Stomach (tissue), 19 donors: ENCODE measurements at places on chromosomes 11 and 22.

DNA sequence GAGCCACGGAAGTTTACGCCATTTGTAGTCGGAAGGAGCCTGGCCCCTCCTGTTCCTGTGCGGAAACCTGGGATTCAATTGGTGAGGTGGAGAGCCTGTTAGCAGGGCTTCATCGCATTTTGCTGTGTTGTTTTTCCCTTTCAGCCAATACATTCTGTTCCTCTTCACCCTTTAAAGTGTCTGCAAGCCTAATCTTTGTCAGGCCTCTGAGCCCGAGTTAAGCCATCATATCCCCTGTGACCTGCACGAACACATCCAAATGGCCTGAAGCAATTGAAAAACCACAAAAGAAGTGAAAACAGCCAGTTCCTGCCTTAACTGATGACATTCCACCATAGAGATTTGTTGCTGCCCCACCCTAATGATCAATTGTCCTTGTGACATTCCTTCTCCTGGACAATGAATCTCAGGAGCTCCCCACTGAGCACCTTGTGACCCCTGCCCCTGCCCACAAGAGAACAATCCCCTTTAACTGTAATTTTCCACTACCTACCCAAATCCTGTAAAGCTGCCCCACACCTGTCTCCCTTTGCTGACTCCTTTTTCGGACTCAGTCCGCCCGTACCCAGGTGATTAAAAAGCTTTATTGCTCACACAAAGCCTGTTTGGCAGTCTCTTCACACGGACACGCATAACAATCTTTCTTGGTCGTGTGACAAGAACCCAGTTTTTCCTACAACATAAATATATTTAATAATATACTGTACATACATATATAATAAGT is 37.1 kb upstream of the MMP12 start:
- H3K27ac ChIP-seq = no peak overlapping the region
- peaks cover 3% of the 10 kb centered on the region for H3K4me1 ChIP-seq
- no peaks in the 10 kb centered on the region for H3K36me3 ChIP-seq
- no peak overlapping the region for H3K4me3 ChIP-seq

GRCh38 chr11:8298801-8299786 is 35.4 kb upstream of the LMO1 start:
- H3K36me3 ChIP-seq = no peaks in the 10 kb centered on the region
- peak; percentile 13 for DNase-seq
- H3K4me3 ChIP-seq = no peak overlapping the region
- H3K27me3 ChIP-seq = no peaks in the 10 kb centered on the region

DNA sequence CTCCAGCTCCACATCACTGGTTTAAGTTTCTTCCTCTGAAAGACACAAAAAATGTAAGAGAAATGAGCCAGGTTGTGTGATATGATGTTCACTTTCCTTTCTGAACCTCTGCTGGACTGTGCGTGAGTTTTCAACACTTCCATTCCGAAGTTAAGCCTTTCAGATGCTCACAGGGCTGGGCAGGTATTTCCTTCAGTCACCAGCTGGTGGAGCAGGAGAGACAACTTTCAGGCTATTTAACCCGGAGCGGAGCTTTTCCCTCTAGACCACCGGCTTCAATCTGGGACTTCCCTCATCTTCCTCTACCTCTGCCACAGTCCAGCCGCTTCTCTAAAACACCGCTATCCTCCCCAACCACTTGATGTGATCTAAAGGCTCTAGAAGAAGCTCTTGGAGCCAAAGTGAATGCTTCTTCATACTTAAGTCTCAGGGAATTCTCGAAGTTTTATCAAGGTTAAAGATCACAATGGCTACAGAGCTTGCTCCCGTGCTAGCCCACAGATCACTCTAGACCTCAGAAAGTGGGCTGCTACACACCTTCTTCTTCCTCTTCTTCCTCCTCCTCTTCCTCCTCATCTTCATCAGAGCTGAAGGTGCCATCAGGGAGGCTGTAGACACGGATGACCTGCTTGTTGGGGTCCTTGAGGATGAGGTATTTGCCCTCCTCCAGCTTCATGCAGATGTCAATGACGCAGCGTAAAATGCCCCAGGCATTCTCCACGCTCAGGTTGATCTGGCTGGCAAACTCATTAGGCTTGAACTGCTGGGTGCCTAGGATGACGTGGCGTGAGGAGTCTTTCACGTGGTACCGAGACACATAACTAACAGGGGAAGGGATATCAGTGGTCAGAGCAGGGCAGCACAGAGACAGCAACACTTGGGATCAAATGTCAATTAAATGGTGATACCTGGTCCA is 4.4 kb upstream of the FOXRED2 start:
- peaks cover 27% of the 10 kb centered on the region for H3K4me1 ChIP-seq
- H3K27me3 ChIP-seq = no peaks in the 10 kb centered on the region
- no peak for DNase-seq
- H3K27ac ChIP-seq = no peak overlapping the region

DNA sequence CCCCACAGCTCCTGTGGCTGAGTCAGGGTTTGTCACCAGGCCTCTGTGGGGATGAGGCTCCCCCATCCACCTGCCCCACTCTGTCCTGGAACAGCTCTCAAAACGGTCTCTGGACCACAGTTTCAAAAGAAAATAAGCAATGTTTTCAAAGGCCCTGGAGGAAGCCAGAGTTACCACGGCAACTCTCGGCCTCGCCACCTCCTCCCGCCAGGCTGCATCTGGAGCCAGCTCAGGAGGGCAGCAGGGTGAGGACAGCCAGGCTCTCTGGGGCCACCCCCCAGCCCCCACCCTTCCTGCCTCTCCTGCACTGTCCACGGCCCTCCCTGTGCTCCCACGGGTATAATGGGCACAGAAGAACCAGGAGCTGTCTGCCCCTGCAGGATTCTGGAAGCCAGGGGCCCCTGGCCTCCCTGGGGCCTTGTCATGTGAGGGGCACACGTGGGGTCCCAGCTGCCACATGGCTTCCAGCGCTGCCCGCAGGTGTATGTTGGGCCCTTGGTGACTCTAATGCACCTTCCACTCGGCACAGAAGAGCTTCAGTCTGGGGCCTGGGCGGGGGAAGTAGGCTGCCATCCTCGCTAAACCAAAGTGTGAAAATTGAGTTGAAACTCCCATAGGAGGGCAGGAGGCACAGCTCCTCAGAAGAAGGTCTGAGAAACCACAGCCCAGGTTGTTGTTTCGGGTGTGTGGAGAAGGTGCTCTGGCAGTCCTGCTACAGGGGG is 10.3 kb downstream of the CD81 start:
- peaks cover 90% of the 10 kb centered on the region for H3K4me1 ChIP-seq
- H3K27ac ChIP-seq = peak overlapping the region; percentile 22
- H3K27me3 ChIP-seq = no peaks in the 10 kb centered on the region
- DNase-seq = no peak
- H3K4me3 ChIP-seq = no peak overlapping the region

DNA sequence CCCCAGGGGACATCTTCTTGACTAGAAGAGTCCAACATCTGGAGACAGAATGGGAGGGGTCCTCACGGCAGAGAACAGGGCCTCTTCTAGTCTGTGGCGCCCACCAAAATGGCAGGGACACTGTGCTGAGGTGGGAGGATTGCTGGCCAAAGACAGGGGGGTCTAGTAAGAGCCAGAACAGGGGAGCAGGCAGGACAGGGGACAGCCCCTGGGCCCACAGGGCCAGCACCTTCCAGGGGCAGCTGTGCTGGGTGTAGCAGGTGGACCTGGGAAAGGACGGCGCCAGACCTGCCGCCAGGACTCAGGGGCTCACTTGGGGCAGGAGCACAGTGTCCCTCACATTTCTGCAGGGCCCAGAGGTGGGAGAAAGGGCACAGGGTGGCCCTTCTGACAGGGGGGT is 858 bp upstream of the APOBEC3A start:
- DNase-seq = no peak
- H3K27ac ChIP-seq = no peak overlapping the region
- H3K4me1 ChIP-seq = peaks cover 25% of the 10 kb centered on the region
- no peak overlapping the region for H3K4me3 ChIP-seq
- no peaks in the 10 kb centered on the region for H3K27me3 ChIP-seq

DNA sequence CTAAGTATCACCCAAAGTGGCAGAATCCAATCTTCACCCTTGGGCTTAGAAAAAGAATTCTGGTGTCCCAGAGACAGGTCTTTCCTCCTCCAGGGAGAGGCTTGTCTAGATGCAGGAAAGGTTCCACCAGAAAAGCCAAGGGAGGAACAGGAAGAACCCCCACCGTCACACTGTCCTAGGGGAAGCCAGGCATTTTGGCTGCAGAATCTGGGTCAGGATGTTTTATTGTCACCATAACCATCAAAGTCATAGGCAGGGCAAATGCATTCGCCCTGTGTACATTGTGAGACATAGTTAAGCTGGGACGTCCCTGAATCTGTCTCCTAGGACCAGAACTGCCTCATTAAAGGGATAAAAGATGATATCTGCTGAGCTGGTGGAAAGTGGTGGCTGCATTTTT is 590.5 kb downstream of the OPCML start:
- no peaks in the 10 kb centered on the region for H3K36me3 ChIP-seq
- peaks cover 15% of the 10 kb centered on the region for H3K4me1 ChIP-seq
- H3K4me3 ChIP-seq = no peak overlapping the region
- no peak for DNase-seq

DNA sequence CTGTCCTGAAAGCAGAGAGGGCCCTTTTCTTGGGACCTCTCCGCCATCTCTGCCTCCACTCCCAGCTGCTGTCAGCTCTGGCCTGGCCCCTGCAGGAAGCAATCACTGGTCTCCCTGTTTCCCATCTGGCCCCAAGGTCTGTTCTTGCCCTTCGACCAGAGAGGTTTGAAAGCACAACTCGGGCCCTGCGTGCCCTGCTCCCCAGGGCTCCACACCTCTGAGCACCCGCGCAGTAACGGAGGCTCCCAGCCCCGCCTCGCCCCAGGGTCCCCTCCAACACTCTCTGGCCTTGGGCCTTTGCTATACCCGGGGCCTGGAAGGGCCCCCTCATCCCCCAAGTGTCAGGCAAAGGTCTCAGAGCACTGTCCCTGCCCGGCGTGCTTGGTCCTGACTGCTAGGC is 7.8 kb upstream of the CD81 start:
- DNase-seq = no peak
- H3K27me3 ChIP-seq = no peaks in the 10 kb centered on the region
- H3K4me1 ChIP-seq = peaks cover 14% of the 10 kb centered on the region
- H3K27ac ChIP-seq = no peak overlapping the region

DNA sequence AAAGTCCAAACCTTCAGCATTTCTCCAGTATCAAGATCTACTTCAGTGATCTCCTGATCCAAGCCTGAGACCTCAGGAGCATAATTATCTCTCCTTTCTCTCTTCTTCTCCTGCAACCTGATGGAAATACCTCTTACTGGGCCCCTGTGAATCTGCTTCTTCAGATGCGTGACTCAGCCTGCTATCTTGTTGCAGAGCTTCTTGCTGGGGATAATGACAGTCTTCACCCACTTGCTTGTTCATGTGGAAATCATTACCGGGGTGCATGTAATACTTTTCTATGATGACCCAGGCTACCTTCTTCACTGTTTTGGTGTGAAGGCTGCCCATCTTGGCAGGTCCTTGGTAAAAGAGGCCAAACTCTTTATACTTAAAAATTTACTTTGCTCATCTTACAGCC is 140.0 kb upstream of the POU2AF2 start:
- H3K4me3 ChIP-seq = no peak overlapping the region
- no peaks in the 10 kb centered on the region for H3K36me3 ChIP-seq
- no peak overlapping the region for H3K27ac ChIP-seq
- no peaks in the 10 kb centered on the region for H3K4me1 ChIP-seq

DNA sequence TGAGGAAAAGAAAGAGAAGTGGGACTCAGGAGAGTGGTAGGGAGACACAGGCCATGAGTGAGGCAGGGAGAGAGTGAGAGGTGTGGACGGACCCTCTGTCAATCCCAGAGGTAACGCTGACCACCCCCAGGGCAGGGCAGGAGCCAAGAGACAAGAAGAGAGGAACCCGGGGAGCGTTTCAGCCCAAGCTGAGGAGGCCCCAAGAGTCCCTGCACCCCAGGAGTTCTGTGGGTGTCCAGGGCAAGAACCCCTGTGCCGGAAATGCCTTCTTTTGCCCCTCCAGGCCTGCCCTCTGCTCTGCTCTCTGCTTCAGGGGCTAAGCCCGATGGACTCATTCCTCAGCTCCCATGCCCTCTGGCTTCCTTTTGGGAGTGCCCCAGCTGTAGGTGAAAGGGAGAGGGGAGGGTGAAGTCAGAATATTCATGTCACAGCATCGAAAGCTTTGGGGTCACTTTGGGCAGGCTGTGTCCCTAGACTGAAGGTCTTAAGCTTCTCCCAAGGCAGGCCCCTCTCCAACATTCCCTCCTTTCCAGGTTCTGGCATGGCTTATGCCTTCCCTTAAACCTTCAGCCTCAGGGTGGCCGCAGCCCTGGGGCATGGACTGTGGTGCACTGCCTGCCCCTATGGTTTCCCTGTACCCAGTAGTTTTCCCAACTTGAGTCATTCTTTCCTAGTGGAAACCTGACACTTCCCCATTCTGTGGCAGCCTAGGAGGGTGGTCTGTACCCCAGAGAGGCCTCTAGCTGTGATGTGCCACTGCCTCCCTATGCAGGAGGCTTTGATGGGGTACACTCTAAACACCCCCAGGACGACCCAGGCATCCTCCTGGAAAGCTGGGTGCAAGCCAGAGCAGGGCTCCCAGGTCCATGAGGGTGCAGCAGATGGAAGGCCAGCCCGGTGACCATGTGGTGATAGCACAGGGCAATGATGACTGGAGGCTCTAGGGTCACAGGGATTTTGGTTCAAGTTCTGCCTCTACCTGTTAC is 27.1 kb downstream of the MYEOV start:
- no peak overlapping the region for H3K4me3 ChIP-seq
- no peak for DNase-seq
- no peaks in the 10 kb centered on the region for H3K36me3 ChIP-seq
- H3K27me3 ChIP-seq = no peaks in the 10 kb centered on the region
- H3K27ac ChIP-seq = no peak overlapping the region
- H3K4me1 ChIP-seq = no peaks in the 10 kb centered on the region

DNA sequence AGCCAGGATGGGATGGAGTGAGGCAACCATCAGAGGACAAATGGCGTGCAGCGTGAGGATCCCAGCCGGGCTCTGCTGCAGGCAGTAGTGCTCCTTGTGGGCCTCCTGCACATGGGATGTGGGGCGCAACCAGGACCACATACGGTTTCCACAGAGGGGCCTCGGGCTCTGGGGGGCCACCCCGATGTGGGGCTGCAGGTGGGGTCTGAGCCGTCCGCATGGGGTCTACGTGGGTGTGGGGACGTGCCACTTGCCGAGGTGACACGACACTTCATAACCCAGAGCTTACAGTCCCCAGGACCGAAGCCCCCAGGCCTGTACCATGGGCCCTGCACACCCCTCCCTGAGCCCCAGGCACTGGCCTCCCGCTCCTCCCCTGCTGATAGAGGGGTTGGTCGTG is 10.8 kb downstream of the TTLL8 start:
- H3K4me3 ChIP-seq = no peak overlapping the region
- DNase-seq = no peak
- peaks cover 60% of the 10 kb centered on the region for H3K27me3 ChIP-seq
- no peak overlapping the region for H3K27ac ChIP-seq
